ENCODE measurements at places on chromosomes 2 and 18.
A peak's percentile ranks its signal among the peaks of the same experiment; 100 is the strongest.

DNA sequence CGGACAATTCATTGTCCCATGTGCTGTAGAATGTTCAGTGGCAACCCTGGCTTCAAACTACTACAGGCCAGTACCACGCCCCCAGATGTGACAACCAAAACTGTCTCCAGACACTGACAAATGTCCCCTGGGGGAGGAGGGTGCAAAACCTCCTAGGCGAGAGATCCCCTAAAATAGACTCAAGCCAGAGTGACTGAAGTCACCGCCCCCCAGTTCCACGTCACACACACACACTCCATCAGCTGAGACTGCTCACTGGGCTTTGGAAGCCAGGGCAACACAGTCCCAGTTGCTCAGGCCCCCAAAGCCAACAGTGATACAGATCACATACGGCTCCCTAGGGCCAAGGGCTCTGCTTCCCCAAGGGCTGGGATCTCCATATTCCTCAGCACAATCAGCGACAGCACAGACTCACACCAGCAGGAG, 19.1 kb downstream of the HDAC4 start:
- no peak for DNase-seq

GRCh38 chr2:66105066-66105753, 329.7 kb upstream of the MEIS1 start:
- no peak for DNase-seq

- DNase-seq, result no peak
Measured at GRCh38 chr2:226048611-226049010, 649.1 kb downstream of the NYAP2 start.

DNA sequence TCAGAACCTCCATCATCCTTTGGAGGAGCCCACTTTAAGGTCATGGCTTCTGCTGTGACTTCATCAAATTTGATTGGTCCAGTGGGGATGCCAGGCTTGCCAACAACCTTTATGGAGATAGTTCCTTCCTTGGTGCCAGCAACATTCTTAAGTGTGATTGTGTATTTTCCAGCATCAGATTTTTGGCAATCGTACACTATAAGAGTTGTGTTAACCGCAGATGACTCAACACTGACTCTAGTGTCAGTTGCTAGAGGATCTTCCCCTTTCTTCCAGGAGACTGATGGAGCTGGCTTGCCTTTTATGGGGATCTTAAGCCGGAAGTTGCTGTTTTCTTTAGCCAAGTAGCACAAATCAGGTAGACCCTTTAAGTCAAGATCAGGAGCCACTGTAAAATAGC, 98.7 kb downstream of the PLEKHA3 start:
- no peak for DNase-seq

GRCh38 chr2:139825726-139826125, 1045.5 kb upstream of the NXPH2 start:
- no peak for DNase-seq

GRCh38 chr2:96145848-96146152, 560 bp upstream of the DUSP2 start:
- DNase-seq, result no peak

DNA sequence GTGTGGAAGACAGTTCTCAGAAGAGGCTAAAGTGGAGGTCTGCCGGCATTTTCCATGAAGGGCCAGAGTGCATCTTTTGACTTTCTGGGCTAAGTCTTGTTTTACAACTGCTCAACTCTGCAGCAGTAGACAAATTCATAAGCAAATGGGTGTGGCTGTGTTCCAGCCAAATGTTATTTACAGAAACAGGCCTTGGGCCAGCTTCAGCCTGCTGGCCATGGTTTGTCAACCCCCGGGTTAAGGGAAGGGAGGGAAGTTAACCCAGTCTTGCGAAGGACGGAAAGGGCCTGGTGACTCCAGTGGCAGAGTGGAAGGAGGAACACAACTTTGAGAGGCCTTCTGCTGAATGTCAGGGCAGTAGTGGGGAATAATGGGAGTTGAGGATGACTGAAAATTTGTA, 34.3 kb upstream of the NCKAP5 start:
- DNase-seq, result peak; percentile 26

GRCh38 chr2:238254095-238254723, 14.4 kb upstream of the HES6 start:
- DNase-seq, result no peak

DNA sequence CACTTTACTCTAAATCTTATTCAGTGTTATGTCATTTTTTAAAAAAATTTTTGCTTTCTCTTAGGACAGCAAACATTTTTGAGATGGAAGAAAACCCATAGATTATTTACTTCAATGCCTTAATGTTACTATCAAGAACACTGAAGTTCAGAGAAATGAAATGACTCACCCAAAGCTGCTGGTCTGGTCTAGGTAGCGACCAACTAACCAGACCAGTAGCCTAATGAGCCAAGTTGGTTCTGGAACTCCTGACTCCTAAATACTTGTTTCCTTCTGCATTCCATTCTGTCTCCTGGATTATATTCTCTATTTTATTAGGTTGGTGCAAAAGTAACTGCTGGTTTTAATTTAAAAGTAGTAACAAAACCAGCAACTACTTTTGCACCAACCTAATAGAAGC, 35.4 kb downstream of the SLC8A1 start:
- DNase-seq, result no peak

- no peak for DNase-seq
Measured at GRCh38 chr2:197704434-197705120, 592 bp upstream of the MARS2 start.

DNA sequence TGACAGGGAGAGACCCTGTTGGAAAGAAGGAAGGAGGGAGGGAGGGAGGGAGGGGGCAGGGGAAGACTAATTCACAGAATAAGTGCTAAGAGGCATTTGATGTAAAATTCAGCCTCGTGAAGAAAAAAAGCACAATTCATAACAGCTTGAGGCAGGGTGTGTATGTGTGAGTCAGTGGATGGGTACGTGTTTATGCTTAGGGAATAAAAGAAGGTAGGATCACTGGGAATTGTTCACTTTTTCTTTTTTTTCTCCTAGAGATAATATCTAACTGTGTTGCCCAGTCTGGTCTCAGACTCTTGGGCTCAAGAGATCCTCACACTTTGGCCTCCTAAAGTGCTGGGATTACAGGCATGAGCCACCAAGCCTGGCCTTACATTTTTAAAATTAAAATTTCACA, 39.2 kb downstream of the WDR33 start:
- peak; percentile 76 for DNase-seq

- DNase-seq, result peak; percentile 85
Measured at GRCh38 chr2:240913810-240914644, 7.9 kb downstream of the CROCC2 start.

DNA sequence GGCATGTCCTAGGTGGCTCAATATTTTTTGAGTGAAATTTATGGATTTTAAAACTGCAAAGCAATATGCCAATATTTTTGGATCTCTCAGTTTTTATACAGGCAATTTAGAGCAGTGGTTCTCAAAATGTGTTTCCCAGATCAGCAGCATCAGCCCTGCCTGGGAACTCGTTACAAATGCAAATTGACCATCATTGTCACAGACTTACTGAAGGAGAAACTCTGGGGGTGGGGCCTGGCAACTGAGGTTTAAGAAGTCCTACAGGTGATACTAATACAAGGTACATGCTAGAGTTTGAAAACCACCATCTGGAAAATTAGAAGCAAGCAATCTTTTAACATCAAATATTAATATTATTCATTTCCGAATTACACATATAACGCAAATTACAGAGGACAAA, 215.6 kb upstream of the PID1 start:
- DNase-seq, result no peak

GRCh38 chr2:186721956-186722355, 28.1 kb downstream of the FAM171B start:
- no peak for DNase-seq

- DNase-seq, result no peak
Measured at GRCh38 chr2:232097260-232097659, 135.7 kb downstream of the DIS3L2 start.

DNA sequence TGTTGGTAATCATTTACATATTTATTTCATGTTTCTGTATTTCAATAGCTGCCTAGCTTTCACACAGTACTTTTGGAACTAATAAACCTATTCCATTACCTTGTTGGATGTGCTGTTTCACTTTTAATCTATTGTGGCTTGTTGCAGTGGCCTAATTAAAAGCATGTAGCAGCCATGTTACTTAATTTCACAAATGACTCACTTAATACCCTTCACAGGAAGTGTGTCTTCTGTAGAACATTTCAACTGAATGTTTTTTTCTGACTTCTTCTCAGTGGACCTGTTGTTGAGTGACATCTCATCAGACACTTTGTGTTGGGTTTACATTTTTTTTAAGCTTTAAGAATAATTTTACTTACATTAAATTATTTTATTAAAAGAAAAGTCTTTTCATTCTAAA, 260.5 kb upstream of the THUMPD2 start:
- DNase-seq, result peak; percentile 15

DNA sequence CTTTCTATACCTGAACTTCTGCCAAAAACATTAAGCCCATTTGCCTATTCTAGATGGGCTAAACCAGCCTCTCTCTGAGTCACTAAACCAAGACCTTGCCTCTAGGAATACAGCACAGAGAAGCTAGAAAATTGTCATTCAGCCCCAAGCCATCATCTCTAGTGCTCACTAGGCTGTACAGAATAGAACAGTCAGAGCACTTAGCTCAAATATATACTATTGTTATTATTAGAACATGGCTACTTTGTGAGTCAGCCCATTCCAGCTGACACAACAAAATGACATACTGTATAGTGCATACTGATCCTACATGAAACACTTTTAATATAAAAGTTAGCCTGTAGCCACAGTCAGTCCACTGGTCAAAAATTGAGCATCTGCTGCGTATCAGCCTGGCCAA, 418.8 kb downstream of the NRXN1 start:
- no peak for DNase-seq

- DNase-seq, result no peak
Measured at GRCh38 chr2:197045115-197045514, 118.6 kb upstream of the PGAP1 start.

- DNase-seq, result no peak
Measured at GRCh38 chr2:20488201-20488641, 41.3 kb downstream of the RHOB start.

DNA sequence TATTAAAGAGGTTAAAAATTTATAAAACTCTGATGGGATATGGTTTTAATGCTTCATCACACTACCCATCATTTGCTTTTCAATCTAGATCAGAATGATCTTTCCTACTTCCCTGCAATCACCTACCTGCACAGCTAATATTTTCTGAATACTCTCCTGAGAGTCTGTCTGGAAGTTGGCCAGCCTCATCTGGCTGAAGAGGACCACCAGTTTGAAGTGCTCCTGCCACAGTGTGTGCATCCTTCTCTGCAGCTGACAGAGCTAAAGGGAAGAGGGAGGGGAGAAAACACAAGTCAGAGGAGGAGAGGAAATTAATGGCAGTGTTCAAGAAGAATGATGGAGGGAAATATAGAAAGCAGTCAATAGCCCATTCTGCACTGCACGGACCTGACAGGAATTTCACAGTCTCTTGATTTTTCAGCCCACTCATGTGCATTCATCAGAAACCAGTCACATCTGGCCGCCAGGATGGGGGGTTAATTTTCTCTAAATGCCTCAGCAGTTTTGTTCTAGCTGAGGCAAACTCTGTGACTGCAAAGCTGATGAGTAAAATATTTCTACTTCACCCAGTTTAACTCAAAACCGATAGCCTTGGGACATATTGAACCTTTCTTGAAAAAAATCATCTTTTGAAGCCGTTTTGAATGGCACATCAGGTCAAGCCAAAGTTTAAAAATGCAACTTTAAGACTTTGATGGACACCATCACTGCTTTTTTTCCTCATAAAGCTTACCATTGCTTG, 201.8 kb upstream of the KLHL14 start:
- no peak for DNase-seq

GRCh38 chr2:43349904-43350303, 123.5 kb upstream of the ZFP36L2 start:
- no peak for DNase-seq

GRCh38 chr2:98501876-98502275, 57.2 kb downstream of the INPP4A start:
- no peak for DNase-seq

DNA sequence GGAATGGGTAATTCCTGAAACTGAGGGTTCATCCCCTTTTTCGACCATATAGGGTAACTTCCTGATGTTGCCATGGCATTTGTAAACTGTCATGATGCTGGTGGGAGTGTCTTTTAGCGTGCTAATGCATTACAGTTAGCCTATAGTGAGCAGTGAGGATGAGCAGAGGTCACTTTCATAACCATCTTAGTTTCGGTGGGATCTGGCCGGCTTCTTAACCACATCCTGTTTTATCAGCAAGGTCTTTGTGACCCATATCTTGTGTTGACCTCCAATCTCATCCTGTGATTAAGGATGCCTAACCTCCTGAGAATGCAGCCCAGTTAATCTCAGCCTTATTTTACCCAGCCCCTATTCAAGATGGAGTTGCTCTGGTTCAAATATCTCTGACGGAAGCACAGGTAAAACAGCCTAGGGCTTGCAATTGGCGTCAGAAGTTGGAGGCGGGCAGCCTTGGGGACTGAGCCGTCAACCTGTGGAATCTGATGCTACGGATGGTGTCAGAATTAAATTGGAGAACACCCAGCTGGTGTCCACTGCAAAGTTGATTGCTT, 19.5 kb downstream of the RALBP1 start:
- DNase-seq, result no peak

DNA sequence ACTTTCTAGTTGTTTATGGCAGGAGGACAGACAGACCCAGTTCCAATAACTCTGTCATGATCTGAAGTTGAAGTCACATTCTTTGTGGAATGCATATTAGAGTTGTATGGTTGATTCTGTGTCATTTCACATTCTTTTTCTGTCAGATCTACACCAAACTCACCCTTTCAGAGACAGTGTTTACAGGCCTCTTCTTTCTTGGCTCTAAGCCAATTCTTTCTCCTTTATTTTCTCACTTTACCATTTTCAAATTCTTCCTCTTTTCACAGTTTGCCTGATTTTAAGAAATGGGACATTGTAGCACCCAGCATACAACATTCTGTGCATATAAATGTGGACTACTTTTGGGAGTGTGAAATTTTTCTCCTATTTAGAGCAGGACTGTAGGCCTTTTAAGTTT, 103.7 kb downstream of the CCDC85A start:
- no peak for DNase-seq
